ENCODE measurements at places on chromosomes 13 and 19.

- DNase-seq, result no peak
Observed at GRCh38 chr13:110485604-110486003, 75.9 kb downstream of the RAB20 start.

GRCh38 chr13:44340508-44340907 lies 33.1 kb upstream of the SERP2 start:
- no peak for DNase-seq

DNA sequence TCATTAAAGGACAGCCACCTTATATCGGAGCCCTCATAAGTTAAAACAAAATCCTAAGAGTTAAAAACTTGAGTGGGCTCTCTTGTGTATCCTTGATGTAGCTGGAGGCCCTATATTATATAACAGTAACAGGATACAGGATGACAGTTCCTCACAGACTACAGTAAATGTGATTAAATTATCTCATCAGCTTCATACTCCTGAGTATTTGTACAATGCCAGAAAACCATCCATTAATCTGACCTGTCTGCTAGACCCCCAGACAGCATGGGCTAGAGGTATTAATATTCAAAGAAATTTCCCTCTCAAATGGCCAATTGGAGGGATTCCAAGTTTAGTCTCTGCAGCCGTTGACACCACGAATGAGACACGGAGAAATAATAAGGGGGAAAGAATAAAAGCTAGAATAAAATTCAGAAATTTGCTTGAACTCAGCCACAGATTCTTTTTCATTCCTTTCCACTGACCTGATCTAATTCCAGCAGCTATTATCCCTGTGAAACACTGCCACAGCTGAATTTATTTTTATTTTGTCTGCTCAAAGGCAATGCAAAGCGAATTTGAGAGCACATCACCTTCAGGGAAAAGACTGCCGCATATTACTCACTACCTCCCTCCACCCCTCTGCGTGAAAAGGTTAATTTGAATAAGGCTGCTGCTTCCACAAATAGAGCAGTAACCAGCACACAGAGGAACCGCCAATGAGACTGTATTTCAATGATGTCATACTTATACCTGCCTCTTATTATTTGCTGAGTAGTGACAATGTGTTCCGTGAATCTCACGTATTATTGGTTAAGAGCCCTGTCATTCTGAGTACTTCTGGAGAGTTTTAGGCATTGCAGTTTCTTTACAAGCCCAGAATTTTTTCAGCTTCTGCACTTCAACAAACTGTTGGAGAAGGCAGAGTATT lies 155.9 kb upstream of the KLF12 start:
- peak; percentile 17 for DNase-seq

- DNase-seq, result peak; percentile 56
Observed at GRCh38 chr13:85287528-85287927, 511.7 kb downstream of the SLITRK6 start.

DNA sequence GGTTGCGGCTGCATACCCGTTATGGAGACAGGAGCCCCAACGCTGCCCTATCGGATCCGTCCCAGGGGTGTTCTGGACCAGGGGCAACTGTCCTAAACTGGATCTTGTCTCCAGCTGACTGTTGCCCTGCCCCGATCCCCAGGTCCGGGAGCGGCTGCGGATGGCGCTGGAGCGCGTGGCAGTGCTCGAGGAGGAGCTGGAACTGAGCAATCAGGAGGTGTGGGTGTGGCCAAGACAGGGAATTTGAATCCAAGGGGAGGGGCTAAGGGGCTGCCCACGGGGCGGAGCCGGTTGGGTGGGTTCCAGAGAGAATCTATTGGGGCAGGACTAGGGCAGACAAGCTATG lies 9.9 kb downstream of the PPFIA3 start:
- no peak for DNase-seq

DNA sequence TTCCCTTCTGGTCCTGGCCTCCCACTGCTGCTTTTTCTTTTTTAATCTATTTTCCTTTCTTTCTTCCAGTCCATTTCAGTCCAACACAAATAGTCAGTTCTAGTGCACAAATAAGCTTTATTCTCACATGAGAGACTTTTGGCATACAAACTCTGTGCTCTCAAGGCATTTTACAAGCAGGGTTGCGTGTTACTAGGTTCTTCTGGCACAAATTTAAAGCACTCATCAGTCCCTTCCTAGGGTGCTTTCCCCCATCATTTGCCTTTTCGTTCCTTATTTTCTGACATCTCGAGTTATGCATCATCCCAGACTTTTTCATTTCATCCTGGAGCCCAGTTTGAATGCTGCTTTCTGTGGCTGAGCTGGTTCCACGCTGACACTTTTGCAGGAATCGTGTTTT lies 29.8 kb upstream of the IL17D start:
- no peak for DNase-seq

DNA sequence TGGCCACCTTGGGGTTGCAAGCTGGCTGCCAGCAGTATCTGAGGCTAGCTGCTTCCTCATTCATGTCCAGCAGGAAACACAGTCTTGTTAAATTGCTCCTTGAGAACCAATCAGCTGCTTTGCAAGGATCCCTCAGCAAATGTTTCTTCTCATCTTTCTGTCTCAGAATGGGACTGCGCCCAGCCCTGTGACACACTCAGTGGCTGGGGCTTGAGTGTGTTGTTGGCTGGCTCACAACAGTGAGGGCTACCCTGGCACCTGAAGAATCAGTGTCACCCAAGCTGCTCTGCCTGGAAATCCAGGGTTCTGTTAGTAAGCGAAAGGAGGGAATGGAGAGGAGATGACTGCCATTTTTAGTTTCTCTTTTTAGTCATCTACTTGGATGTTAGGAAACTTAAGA lies 317.2 kb downstream of the DCT start:
- no peak for DNase-seq

DNA sequence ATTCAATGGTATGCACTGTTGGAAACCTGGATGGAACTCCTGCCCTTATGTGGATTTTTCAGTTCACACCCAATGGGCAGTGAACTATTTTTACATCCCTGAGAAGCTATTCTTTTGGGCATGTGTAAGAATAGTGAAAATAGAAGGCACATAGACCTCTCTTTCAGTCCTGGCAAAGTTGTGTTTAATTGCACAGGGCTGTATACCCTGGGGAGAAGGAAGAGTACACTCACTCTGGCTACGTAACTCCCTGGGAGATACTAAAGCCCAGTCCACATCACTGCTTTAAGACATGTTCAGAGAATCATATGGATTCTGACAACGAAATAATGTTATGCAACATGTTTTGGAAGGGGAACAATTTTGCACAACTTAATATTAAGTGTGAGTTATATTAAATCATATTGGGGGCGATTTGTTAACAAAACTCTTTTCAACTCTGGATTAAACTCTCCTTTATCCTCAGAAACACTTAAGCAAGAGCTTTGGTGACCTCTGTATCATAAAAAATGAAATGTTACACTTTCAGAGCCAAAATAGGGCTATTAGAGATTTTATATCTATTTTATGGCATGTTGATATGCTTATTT lies 166.1 kb downstream of the DCT start:
- no peak for DNase-seq

DNA sequence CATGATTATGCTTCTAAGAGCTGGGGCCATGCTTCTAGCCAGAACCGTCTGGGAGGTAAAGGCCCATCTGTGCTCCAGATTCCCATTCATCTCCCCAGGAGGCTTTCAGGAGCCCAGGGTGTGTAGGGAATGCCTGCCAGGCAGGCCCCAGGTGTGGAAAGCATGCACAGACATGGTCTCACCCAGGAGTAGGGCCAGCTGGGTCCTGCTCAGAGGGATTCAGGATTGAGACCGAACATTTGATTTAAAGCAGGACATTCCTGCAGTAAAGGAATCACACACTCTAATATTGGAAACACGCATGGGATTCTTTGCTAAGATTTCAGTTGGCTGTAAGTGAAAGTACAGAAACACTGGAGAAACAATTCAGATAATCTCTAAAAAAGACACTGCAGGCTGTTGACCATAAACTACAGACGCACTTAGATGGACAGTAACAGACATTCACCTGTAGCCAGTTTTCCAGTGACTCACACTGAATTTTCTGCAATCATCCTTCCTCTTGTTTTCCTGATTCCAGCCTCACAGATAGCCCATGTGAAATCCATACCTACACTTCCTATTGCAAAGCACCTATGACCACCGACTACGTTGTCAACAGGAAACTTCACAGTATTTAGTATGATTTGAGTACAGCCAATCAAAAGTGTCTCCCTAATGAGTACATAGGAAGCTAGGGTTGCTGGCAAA lies 257.8 kb downstream of the TBC1D4 start:
- DNase-seq, result no peak

GRCh38 chr19:3632739-3633558 lies 6.4 kb upstream of the CACTIN start:
- no peak for DNase-seq

DNA sequence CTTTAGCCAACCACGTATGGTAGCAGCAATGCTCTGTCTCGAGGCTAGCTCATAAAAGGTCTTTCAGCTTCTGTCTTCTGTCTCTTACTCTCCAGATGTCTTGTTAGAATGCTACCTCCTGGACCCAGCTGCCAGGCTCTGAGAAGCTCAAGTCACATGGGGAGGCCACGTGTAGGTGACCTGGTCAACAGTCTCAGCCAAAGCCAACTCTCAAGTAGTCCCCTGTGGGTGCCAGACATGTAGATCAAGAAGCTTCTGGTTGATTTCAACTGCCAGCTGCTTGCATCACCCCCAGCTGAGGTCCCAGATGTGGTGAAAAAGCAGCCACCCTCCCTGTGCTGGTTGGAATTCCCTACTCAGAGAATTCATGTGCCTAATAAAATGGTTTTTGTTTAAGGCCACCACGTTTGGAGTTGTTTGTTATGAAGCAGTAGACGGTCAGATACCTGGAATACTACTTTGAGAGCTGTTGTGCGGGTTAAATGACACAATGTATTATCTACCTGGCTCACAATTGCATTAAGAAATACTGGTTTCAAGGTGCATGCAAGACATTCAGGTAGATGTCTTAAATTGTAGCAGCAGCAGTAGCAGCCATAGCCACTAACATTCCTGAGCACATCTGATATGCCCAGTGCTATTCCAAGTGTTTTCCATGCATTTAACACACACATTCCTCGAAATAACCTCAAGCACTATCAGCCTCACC lies 131.0 kb upstream of the RFC3 start:
- no peak for DNase-seq

DNA sequence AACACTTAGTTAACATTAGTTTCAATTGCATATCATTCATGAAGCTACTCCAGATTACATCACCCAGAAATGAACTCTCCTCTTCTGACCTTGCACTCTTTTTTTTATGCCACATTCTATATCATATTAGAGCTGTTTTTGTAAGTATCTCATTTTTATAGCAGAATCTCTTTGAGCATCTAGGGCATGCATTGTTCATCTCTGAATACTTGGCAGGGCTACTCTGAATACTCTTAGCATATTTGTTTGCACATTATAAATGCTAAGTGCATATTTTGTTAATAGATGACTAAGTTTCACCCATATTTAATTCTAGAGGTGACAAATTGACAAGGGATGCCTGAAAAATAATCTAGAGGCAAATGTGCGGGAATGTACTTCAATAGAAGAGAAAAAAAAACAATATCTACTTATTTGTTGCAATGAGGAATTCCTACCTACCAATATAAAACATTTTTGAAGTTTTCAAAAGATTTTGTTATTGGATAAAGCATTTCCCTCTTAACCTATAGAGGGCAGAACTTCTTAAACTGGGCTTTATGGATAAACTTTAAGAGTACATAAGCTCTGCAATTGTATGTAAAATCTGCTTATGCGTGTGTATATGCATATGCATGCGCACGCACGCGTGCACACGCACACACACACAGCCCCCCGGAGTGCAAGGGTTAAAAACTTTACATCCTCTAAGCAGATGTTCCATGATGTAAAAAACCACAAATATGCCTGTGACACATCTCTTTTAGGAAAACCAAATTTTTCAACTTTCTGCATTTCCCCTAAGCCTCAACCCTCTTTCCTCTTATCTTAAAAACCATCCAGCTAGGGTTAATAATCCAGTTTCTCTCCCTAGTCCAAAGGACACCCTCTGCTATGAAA lies 73.0 kb upstream of the OXGR1 start:
- DNase-seq, result no peak

DNA sequence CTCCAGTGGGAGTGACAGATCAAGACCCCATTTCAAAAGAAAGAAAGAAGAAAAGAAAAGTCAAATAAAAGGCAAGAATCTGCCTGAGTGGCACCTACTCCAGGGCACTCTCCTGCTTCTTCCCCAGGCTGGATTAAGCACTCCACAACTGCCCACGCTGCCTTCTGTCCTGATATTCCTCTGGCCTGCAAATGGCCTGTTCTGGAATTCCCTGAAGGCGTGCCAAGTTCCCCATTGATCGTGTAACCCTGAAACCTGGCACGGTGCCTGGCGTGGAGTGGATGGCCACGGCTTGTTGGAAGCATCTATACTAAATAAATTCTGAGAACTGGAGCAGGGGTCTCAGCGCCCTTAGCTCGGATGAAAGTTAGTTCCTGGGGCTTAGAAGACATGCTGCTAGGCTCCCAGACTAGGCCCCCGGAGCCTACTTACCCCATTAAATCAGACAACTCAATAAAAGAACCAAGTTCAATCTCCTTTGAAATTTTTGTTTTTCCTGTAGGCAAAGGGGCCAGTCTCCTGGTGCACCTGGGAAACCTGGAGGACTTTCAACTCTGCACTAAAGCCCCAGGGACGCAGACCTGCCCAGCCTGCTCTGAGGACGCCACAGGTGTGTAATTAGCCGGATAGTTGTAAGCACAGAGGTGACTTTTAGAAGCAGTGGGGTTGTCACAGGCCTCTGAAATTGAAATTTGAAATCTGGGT lies 21.9 kb downstream of the ANKRD27 start:
- DNase-seq, result no peak

DNA sequence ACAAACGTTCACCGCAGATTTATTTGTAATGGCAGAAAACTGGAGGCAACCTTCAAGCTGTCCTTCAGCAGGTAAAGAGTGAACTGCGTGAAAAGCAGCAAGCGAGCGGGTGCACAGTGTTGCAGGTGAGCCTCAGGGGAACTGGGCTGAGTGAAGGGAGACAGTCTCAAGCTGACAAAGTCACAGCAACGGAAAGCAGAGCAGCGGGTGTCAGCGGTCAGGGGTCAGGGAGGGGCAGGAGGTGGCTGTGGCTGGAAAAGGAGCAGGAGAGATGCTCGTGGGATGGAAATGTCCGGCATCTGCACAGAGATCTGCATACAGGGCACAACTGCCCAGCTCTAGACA lies 8.5 kb upstream of the RASA3 start:
- DNase-seq, result no peak

DNA sequence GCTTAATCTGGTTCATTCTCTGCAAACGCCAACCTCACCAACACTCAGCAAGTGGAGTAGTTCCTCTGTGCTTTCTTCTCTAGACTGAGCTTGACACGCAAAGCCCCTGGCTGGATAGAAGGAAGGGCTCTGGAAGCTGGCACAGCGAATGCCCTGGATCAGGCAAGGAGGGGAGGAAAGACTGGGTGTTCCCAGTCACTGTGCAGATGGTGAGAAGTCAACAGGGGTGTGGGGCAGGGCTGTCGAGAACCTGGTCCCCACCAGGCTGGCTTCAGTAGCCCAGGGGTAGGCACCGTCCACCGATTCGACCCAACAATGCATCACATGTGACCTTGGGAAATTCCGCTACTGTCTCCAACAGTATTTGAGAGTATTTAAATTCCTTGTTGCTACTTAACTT lies 65.5 kb downstream of the TSHZ3 start:
- DNase-seq, result no peak

GRCh38 chr13:111247552-111247951 lies 72.9 kb upstream of the TEX29 start:
- no peak for DNase-seq
